CD4-positive, alpha-beta T cell treated with Interleukin-17A for 4 hours (primary cell): ENCODE measurements at places on chromosomes 4 and X.

DNA sequence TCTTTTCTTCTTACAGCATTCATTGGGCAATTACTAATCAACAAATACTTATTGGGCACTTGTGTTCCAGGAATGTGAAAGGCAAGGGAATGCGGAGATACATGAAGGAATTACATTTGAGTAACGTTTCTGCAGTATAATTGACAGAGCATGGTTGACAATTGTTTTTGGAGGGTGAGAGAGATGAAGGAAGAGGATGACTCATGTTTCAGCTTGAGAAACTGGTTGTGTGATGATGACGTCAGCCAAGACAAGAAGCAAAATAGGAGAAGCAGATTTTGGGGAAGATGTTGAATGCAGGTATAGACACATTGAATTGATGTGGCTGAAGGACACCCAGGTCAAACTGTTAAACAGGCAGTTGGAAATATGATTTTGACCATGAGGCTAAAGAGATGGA, 8.0 kb upstream of the CPEB2 start:
- DNase-seq = no peak

- DNase-seq = no peak
These were observed 40.5 kb downstream of the VEGFC start for GRCh38 chr4:176752191-176752749.

GRCh38 chr4:155745984-155746383, 12.8 kb upstream of the GUCY1B1 start:
- DNase-seq = no peak

GRCh38 chrX:118239913-118240698, 105.8 kb upstream of the WDR44 start:
- DNase-seq = no peak

- DNase-seq = no peak
These were observed 43.4 kb downstream of the ING2 start for GRCh38 chr4:183548306-183548705.

GRCh38 chr4:23991444-23991843, 101.6 kb upstream of the PPARGC1A start:
- no peak for DNase-seq

DNA sequence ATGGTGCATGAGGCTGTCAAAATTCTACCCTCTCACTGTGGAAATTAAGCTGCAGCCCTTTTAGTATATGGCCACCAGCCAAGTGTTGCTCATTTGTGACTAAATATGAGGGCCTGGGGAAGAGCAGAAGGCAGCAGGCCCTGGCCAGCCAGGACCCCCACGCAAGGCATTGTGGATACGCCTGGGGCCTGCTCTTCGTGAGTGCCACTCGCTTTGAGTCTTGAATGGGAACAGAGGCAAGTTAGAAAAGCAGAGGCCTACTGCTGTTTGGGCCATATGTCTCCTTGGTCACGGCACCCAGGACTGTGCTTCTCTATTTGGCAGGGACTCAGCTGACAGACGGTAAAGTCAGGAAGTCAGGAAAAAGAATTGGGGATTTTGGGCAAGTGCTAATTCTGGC, 10.9 kb downstream of the RTL5 start:
- DNase-seq = no peak
